ENCODE measurements at places on chromosomes 3 and 15.

GRCh38 chr3:184949251-184949965 is 137.4 kb downstream of the VPS8 start:
- no peak for DNase-seq

GRCh38 chr3:162021206-162021605 is 524.6 kb downstream of the OTOL1 start:
- DNase-seq, result no peak

GRCh38 chr15:31476236-31476810 is 149.7 kb downstream of the KLF13 start:
- DNase-seq, result no peak

DNA sequence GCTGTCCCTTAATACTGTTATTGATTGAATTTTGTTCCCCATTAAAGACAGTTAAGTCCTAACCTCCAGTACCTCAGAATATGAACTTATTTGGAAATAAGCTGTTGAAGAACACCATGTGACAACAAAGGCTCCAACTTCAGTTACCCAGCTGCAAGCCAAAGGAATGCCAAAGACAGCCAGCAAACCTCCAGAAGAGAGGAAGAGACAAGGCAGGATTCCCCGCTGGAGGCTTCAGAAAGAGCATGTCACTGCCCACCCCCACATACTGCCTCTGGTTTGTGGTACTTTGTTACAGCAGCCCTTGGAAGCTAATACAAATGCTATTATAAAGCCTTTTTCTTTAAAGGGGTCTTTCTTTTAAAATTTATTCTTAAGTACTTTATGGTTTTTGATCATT is 18.4 kb upstream of the NEK10 start:
- DNase-seq, result no peak

DNA sequence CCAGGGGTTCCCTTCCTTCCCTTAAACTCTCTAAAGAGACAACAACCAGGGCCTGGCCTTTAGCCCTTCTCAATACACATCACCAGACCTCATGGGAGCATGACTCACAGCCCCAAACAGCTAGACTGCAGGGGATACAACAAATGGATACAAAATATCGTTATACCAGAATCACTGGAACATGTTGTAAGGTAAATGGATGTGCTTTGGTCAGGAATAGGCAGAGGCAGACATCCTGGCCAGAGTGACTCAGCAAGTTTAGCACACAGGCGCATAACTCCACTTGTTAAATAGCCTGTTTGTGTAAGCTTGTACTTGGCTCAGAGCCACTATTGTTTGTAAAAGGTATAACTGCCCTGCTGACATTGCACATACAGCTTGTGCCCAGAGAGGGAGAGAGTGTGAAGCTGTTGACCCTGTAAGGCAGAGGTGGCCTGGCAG is 18.3 kb downstream of the TMED3 start:
- no peak for DNase-seq

GRCh38 chr15:80384432-80384831 is 19.8 kb upstream of the ARNT2 start:
- DNase-seq, result no peak

GRCh38 chr3:29329986-29330890 is 49.4 kb downstream of the RBMS3 start:
- no peak for DNase-seq

- no peak for DNase-seq
Measured at GRCh38 chr15:94360251-94360685, 128.9 kb downstream of the MCTP2 start.

- DNase-seq, result no peak
Measured at GRCh38 chr3:146801492-146801891, 196.3 kb upstream of the PLSCR5 start.

DNA sequence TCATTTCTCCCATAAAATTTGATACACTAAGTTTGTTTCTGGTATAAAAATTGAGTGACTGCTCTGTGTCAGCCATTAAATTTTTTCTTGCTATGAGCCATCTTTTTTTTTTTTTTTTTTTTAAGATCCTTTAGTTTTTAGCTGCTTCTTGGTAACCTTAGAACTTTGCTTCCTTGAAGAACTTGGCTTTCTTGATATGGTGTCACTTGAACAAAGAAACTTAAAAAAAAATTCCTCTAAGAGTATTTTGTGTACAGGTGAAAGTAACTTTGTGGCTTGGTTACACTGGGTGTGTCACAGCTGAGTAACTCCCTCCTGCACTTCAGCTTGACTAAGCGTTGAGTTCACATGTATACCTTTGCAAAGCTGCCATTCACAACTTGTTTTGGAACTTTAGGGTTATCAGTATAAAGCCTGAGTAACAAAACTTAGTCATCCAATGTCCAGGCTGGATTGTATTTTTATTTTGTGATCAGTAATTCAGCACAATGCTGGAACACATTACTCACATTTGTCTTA is 6.5 kb downstream of the CHD2 start:
- DNase-seq, result no peak

DNA sequence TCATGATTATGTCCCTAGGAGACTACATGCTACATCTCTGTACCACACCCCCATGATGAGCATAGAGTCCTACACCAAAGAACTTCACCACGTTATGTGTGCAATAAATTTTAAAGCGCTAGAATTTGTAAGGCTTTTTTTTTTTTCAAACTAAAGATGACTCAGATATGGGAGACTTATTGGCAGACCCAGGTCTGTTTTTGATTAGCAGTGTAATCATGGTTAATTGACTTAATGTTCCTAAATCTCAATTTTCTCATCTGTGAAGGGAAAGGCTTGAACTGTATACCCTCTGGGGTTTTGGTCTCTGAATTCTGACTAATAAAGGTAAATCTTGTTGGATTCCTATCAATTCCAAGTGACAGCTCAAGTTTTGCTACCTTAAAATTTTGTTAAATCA is 26.4 kb downstream of the ABI3BP start:
- no peak for DNase-seq

- no peak for DNase-seq
Measured at GRCh38 chr3:196220991-196221390, 4.7 kb downstream of the SLC51A start.

DNA sequence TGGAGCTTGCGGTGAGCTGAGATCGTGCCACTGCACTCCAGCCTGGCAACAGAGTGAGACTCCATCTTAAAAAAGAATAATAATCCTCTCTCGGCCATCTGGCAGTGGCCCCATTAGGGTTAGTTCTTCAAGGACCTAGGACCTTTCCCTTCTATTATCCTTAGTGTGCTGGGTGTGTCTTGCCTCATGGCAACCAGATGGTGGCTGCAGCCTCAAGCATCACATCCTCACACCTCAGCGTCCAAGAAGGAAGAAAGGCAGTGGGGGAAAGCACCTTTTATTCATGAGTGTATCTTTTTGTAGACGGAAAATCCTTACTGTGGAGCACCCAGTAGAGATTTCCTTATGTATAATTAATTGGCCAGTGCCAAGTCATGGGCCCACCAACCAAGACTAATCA is 42.7 kb upstream of the TFRC start:
- no peak for DNase-seq

DNA sequence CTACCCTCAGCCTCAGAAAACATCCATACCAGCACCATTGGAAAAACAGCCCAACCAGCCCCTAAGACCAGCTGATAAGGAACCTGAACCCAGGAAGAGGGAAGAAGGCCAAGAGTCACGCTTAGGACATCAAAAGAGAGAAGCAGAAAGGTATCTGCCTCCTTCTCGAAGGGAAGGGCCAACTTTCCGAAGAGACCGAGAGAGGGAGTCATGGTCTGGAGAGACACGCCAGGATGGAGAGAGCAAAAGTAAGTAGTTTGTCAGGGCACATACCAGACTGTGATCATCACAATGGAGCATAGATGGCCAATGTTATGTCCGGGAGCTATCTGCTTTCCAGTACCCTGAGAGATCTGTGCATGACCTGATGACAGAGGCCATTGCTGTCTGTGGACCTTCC is 31.0 kb upstream of the RBM5 start:
- no peak for DNase-seq

GRCh38 chr15:80404057-80404760 is at the start of gene ARNT2:
ARNT2 (plus strand) TSS chr15:80404382; CDS start chr15:80404516, 134 bp downstream.
- peak; percentile 57 for DNase-seq

DNA sequence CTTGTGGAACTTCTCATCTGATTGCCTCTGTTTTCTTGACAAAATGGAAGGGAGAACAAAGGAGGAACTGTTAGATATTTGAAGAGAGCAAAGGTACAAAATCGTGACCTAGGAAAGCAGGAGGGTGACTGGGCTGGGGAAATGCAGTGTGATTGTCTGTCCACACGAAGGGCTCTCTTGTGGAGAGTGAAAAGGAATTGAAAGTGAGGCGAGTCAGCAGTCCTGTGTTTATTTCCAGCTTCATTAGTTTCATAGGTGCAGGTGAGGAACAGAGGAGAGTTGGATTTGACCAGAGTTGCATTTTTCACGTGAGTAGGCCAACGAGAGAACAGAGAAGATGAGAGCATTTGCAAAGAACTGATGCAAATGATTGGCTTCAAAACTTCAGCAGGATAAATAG is 336.4 kb upstream of the SATB1 start:
- no peak for DNase-seq

GRCh38 chr3:28989646-28990089 is 291.2 kb upstream of the RBMS3 start:
- DNase-seq, result no peak

DNA sequence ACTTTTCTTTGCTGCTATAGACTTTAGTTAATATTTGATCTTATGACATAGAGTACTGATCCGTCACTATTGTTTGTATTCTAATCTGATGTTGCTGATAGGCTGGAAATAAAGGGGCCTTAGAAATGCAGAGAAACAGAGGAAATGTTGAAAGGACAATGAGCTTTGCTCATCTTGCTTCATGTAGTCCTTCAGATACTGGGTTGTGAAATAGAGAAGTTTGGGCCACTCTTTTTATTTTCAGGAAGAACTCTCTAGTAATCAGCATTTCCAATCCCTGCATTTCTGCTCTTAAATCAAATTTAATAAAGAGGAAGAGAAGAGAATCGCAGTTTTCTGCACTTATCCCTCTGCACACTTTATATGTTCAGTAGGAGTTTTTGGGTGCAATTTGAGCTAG is 192.8 kb upstream of the THBS1 start:
- no peak for DNase-seq

DNA sequence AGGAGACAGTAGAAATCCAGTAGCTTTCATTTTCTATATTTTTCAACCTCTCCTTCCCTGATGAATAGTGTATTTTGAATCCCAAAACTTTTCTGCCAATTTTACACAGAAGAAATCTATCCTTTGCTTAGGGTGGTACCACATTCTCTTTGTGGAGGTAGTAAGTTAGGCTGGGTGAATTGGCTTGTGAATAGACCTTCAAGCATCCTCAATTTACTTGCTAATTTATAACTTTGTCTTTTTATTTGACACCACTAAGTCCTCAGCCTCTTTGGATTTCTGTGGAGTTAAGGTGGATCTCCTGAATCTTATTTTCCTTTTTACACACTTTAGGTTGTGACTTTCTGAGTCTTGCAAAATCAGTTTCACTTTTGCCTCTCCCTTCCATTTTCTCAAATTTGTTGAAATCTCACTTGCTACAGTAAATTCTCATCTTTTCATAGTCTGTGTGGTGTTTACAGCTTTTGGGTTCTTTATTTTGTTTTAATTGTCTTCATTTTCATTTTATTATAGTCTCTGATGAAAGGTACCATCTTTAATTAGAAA is 5.7 kb upstream of the PLSCR1 start:
- no peak for DNase-seq

- no peak for DNase-seq
Measured at GRCh38 chr3:184872200-184872599, 60.2 kb downstream of the VPS8 start.

DNA sequence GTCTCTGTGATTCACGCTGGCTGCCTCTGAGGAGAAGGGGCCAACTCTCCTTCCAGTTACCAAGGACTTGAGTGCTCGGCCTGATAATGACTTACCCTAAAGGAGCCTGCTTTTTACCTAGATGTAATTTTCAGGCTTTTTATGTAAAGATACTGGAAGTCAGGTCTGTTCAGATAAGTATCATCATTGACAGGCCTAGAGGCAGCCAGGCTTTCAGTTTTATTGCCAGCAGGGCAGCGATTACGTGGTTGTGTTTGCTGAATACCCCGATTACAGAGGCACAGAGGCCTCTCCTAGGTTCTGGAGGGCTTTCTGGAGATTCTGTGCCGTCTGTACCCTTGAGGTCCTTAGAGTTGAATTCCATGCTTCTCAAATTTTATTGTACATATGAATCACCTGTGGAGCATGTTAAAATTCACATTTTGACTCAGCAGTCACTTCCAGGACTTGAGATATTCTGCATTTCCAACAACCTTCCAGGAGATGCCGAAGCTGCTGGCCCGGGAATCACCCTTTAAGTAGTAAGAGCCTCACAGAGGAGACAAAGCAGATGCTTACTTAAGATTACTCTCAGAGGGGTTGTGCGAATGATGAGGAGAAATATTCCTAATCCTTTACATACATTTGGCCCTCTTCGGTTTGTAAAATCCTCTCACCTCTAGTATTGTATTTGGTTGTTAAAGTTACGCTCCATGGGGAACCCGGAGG is 160.1 kb upstream of the BHLHE40 start:
- no peak for DNase-seq

DNA sequence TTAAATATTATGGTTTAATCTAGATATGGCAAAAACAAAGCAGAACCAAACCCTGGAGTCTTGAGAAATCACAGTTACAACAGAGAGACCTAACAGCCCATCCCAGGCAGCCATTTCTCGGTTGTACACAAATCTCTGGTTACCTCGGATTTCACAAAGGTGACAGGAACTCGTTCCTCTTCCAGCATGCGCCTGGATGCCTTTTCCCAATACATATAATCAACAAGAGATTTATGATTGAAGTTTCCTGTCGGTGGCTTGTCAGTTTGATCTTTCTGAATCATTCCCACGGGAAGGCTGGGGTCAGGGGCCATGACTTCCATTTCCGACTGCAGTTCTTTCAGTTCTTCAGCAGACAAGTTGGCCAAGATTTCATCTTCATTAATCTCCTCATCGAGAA is 445 bp downstream of the LMOD3 start:
- DNase-seq, result no peak

DNA sequence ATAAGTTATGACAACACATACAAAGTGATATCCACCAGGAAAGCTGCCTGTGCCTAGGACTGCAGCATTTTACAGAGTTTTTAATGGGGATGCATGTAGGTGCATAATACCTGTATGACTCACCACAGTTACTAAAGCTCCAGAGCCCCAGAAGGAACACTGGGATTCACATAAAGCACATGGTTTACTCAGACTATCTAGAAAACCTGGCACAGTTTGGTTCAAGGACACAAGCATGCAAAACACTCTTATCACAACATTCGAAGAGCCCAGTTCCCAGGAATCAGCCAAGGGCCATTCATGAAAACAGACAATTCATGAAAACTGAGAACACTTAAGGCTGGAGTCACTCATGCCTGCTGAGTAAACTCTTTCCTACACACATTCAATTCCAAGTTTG is 261.0 kb downstream of the PYDC2 start:
- DNase-seq, result no peak

DNA sequence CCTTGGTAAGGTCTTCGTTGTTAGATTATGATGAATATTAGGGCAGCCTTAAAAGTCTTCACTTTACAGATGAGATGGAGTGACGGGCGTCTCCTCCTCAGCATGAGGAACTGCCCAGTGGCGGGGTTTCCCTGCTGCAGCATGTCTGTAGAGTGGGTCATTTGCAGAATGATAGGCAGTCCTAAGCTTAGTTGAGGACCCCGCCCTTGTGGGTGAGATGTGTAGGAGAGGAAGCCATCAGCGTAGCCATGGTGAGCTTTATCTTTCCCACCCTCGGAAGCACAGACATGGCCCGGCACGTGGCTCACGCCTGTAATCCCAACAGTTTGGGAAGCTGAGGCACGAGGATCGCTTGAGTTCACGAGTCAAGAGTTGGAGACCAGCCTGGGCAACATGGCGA is 877 bp downstream of the NIT2 start:
- peak; percentile 3 for DNase-seq
